ENCODE measurements at places on chromosomes 4 and X. TPM values are rescaled to one million over a fixed set of nuclear protein-coding genes. Genes with fewer than 3 reads are reported as not detected.

Gene GUCY1B1
- total RNA-seq = 46.3 TPM

Gene HSFX4
- total RNA-seq = not detected

Gene IL21
- total RNA-seq = not detected

Gene SCLT1
- total RNA-seq = 5.7 TPM

Gene PAGE1
- total RNA-seq = not detected

Gene DUSP9
- total RNA-seq = not detected

Gene BTK
- total RNA-seq = not detected
